ENCODE measurements at places on chromosomes 6 and 20. TPM values are rescaled to one million over a fixed set of nuclear protein-coding genes. Genes with fewer than 3 reads are reported as not detected.

TSBP1 gene
- not detected for polyA plus RNA-seq

GRCh38 chr6:75935473-75935793, 137.0 kb downstream of the IMPG1 start:
- H3K36me3 ChIP-seq = no peaks in the 10 kb centered on the region
- peaks cover 11% of the 10 kb centered on the region for H3K27me3 ChIP-seq
- no peak overlapping the region for H3K27ac ChIP-seq
- H3K4me1 ChIP-seq = peaks cover 2% of the 10 kb centered on the region
- DNase-seq = no peak
- H3K4me3 ChIP-seq = peak overlapping the region; percentile 42

NFATC2 gene
- polyA plus RNA-seq = 0.44 TPM

- DNase-seq = peak; percentile 23
- H3K4me1 ChIP-seq = no peaks in the 10 kb centered on the region
- H3K4me3 ChIP-seq = no peak overlapping the region
Observed at GRCh38 chr20:44460795-44461141, 14.9 kb upstream of the TTPAL start.

CLPSL1 gene
- not detected for polyA plus RNA-seq

OPN5 gene
- polyA plus RNA-seq = not detected

EBF4 gene
- polyA plus RNA-seq = 1.0 TPM

DNA sequence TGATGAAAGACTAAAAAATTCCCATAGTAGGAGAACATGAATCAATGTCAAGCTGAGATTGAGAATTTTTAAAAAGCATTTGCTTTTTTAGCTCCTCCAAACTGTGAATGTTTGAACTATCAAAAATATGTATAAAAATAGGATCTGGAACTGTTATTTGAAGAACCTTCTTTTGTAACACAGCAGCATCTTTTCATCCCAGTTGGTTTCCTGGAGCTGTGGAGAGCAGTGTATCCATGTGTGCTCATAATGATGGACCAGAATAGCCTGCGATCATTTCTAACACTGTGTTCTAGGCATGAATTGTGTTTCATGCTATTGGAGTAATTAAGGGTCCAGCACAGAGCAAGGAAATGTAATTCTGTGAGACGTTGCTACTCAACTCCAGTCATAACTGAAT, 22.1 kb downstream of the MRAP2 start:
- H3K4me3 ChIP-seq = no peak overlapping the region
- H3K27me3 ChIP-seq = peaks cover 1% of the 10 kb centered on the region
- no peak overlapping the region for H3K27ac ChIP-seq
- H3K36me3 ChIP-seq = no peaks in the 10 kb centered on the region
- DNase-seq = no peak
- no peaks in the 10 kb centered on the region for H3K4me1 ChIP-seq

PMEPA1 gene
- polyA plus RNA-seq = 11.0 TPM

DNA sequence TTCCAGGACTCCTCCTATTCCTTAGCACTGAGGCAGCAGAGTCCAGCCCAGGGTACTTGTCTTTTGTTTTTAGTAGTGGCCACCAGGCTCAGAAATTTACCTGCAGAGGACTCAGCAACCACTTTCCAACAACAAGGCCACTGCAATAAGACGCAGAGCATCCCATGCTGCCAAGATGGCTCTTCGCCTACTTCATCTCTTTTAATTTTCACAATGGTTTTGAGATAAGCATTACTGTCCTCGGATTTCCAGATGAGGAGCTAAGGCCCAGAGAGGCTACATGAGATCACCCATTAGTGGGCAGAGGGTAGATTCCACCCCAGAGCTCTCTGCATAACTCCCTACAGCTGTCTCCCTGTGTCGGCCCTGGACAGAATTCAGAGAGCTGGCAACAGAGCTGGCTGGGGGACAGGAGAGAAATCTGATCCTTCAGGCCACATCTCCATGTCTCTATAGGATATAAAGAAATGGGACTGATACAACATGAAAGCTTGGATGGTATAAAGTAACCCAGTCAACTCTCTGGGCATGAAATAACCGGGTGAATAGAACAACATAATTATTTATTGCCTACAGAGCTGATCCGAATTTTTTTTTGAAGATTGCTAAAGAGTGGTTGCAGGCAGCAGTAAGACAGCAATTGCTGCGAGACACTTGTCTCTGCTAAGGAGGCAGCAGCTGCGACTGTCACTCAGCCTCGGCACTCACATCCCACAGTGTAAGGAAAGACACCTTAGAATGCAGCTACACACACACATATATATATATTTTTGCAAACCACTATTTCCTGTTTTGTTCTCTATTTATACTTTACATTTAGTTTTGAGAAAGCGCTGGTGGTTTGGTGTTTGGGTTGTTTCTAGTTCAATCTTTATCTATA, 37.2 kb downstream of the SCML4 start:
- H3K36me3 ChIP-seq = no peaks in the 10 kb centered on the region
- H3K4me3 ChIP-seq = no peak overlapping the region
- DNase-seq = no peak
- peaks cover 2% of the 10 kb centered on the region for H3K4me1 ChIP-seq

- no peak overlapping the region for H3K27ac ChIP-seq
- no peak overlapping the region for H3K4me3 ChIP-seq
- H3K4me1 ChIP-seq = no peaks in the 10 kb centered on the region
- no peaks in the 10 kb centered on the region for H3K36me3 ChIP-seq
- DNase-seq = no peak
- peaks cover 4% of the 10 kb centered on the region for H3K27me3 ChIP-seq
Observed at GRCh38 chr20:47768016-47768824, 17.1 kb downstream of the SULF2 start.

GRCh38 chr6:28956331-28956730, 32.5 kb upstream of the TRIM27 start:
- H3K27me3 ChIP-seq = peaks cover 2% of the 10 kb centered on the region

PERP gene
- polyA plus RNA-seq = 21.2 TPM

DNA sequence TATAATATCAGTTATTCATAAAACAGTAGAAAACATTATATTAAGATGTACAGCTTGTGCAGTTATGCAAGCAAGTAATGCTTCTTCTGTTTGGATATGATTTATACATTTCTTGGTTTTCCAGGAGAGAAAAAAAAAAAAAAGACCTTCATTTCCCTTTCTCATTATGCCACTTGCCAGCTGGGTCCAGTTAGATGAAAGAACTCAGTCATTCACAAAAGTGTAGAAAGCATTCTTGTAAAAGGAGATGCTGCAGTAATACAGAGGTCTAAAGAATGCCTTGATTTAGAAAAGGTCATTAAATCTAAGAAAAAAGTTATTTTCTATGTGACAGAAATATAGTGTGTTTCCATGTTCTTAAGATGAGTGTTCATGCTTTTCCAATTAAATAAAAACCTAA, 7.4 kb downstream of the PDE7B start:
- DNase-seq = no peak
- H3K27ac ChIP-seq = no peak overlapping the region
- peaks cover 3% of the 10 kb centered on the region for H3K4me1 ChIP-seq
- H3K36me3 ChIP-seq = peaks cover 6% of the 10 kb centered on the region
- no peak overlapping the region for H3K4me3 ChIP-seq
- no peaks in the 10 kb centered on the region for H3K27me3 ChIP-seq

- no peaks in the 10 kb centered on the region for H3K36me3 ChIP-seq
- peaks cover 6% of the 10 kb centered on the region for H3K4me1 ChIP-seq
- peak overlapping the region; percentile 15 for H3K4me3 ChIP-seq
- H3K27ac ChIP-seq = 0 out of 2 replicates have a peak overlapping the region, but pooled peaks have one; percentile 3
Observed at GRCh38 chr6:151482290-151482689, 11.5 kb upstream of the CCDC170 start.

DNA sequence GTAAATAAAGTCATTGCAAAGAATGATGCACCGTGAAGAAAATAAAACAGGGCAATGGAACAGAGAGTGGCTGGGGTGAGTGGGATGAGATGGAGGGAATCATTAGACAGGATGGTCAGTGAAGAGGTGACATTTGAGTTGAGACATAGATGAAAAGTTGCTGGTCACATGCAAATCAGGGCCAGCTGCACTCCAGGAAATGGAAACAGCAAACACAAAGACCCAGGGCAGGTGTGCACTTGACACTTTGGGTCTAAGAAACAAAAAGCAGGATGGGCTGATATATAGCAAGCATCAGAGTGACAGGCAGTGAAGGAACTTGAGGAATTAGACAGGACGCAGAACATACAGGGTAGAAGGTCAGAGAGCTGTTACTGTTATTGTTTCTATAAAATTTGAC, 171.5 kb upstream of the RIPOR2 start:
- no peaks in the 10 kb centered on the region for H3K4me1 ChIP-seq
- no peaks in the 10 kb centered on the region for H3K36me3 ChIP-seq
- no peak overlapping the region for H3K4me3 ChIP-seq
- no peaks in the 10 kb centered on the region for H3K27me3 ChIP-seq
- no peak for DNase-seq
- H3K27ac ChIP-seq = no peak overlapping the region

CDH22 gene
- polyA plus RNA-seq = not detected

GRCh38 chr6:81820980-81821379, 68.5 kb upstream of the TENT5A start:
- H3K4me1 ChIP-seq = peaks cover 4% of the 10 kb centered on the region
- DNase-seq = no peak
- H3K27me3 ChIP-seq = no peaks in the 10 kb centered on the region
- no peak overlapping the region for H3K4me3 ChIP-seq
- H3K36me3 ChIP-seq = no peaks in the 10 kb centered on the region

SLC44A4 gene
- 0.14 TPM for polyA plus RNA-seq

ADGRF4 gene
- polyA plus RNA-seq = 0.02 TPM

PAK1IP1 gene
- polyA plus RNA-seq = 16.9 TPM

- no peaks in the 10 kb centered on the region for H3K27me3 ChIP-seq
- H3K4me3 ChIP-seq = no peak overlapping the region
- no peak overlapping the region for H3K27ac ChIP-seq
- peaks cover 14% of the 10 kb centered on the region for H3K4me1 ChIP-seq
- H3K36me3 ChIP-seq = no peaks in the 10 kb centered on the region
Observed at GRCh38 chr6:72813807-72814596, 192.1 kb downstream of the KCNQ5 start.

DNA sequence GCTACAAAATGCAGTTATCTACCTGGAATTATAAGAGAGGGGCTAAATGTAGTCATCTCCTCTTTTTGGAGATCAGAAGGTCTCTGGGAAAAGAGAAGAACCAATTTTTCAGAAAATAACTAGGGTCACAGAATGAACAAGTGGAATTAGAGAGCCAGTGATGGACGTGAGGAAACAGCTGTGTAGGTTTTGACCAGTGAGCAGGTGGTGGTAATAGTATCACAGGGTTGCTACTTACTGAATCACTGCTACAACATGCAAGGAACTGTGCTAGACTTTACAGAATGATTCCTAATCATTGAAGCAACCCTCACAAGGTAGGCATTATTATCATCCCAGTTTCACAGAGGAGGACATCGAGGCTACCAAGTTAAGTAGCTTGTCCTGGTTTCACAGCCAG, 1.7 kb downstream of the ATP6V1G2 start:
- H3K27me3 ChIP-seq = no peaks in the 10 kb centered on the region
- no peak overlapping the region for H3K4me3 ChIP-seq
- peaks cover 12% of the 10 kb centered on the region for H3K4me1 ChIP-seq
- no peak for DNase-seq
- H3K27ac ChIP-seq = no peak overlapping the region

DNA sequence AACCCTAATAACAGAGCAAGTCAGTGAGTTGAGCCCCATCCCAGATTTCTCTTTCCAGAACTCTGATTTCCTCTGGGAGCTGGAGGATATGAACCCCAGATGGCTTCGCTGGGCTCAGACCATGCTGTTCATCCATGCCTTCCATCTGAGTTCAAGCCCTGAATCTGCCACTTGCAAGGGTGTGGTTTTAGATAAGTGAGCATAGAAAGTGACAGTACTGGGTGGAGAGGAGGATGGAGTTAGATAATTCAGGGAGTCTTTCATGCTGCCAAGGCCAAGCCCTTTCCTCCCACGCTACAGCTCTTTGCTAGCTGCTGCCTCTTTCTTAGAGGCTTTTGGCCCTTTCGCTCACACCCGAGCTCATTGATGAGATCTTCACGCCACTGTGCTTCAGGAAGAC, 57.2 kb upstream of the MAFB start:
- no peaks in the 10 kb centered on the region for H3K36me3 ChIP-seq
- no peak overlapping the region for H3K4me3 ChIP-seq
- DNase-seq = no peak
- H3K27ac ChIP-seq = no peak overlapping the region
- H3K27me3 ChIP-seq = peaks cover 16% of the 10 kb centered on the region
- no peaks in the 10 kb centered on the region for H3K4me1 ChIP-seq

MTO1 gene
- 15.0 TPM for polyA plus RNA-seq
